ENCODE measurements at places on chromosomes 2 and 18.

DNA sequence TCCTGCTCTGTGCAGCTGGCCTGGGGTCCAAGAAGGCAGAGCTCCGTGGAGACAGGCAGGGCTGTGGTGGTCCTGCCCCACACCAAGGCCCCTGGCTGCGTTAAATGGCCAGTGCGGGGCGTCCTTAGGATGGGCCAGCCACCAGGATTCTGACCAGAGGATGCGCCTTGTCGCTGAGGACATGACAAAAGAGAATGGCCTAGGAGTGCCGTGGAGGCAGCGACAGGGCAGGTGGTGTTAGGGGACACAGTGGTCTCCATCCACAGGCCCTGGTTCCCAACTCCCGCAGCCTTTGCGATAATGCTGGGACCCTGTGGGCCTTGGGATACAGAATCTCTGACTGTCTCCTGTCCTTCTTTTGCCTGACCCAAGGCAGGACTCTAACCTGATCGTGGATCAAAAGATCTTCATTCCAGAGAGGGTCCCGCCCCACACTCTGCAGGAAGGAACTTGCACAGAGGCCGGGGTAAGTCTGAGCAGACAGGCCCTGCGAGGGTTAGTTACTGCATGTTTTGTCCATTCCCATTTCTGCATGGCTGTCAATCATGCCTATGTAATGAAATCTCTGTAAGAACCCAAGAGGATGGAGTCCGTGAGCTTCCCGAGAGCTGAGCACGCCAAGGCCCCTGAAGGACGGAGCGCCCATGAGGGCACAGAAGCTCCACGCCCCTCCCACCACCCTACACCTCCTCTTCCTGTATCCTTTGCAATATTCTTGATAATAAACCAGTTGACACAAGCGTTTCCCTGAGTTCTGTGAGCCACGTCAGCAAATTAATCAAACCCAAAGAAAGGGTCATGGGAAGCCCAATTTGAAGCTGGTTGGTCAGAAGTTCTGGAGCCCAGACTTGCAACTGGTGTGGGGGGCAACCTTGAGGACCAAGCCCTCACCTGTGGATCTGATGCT is 251.5 kb upstream of the SALL3 start:
- DNase-seq, result no peak

DNA sequence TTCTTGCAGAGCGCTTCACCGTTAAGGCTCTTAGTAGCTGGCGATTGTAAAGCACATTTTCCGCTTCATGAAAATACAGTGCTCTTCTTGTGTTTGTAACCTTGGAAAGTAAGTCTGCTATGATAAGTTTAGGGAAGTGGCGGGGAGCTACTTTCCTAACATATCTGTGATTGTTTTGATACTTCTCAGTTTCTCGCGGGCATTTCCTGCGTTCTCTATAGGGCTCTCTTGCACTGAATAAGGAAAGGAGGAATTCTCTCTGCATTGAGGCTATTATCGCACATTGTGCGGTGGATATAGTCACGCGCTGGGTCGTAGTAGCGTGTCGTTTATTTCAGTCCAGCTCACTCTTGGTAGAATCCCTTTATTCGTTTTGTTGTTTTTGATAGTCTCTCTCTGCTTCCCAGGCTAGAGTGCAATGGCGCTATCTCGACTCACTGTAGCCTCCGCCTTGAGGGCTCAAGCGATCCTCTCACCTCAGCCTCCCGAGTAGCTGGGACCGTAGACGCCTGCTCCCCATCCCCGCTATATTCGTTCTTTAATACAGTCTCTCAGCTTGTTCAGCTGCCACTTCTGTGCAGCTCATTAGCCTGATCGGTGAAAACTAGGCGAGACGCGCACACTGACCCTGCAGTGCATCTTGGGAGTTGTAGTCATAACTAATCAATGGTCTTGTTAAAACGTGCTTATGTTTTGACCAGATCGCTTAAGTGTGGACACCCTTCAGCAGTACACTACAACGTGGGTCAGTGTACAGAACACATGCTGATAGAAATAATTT is 1.0 kb upstream of the PPP4R3B start:
- DNase-seq, result peak; percentile 29

- no peak for DNase-seq
These were observed 84.0 kb downstream of the HDAC4 start for GRCh38 chr2:239316562-239317465.

DNA sequence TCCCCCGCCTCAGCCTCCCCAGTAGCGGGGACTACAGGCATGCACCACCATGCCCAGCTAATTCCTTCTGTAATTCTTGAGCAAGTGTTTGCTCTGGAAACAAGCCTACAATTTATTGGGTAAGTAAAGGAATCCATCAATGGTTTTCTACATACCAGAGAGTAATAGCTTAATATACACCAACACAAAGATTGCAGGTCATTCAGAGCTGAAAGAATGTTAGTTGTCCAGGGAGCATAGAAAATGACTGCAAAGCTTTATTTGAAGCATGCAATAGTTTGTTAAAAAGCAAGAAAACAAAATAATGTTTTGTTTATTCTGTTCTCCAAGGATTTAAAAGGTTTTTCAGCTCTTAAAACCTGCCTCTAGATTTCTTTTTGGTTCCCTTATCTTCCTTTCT is 5.6 kb downstream of the IDH1 start:
- DNase-seq, result no peak

DNA sequence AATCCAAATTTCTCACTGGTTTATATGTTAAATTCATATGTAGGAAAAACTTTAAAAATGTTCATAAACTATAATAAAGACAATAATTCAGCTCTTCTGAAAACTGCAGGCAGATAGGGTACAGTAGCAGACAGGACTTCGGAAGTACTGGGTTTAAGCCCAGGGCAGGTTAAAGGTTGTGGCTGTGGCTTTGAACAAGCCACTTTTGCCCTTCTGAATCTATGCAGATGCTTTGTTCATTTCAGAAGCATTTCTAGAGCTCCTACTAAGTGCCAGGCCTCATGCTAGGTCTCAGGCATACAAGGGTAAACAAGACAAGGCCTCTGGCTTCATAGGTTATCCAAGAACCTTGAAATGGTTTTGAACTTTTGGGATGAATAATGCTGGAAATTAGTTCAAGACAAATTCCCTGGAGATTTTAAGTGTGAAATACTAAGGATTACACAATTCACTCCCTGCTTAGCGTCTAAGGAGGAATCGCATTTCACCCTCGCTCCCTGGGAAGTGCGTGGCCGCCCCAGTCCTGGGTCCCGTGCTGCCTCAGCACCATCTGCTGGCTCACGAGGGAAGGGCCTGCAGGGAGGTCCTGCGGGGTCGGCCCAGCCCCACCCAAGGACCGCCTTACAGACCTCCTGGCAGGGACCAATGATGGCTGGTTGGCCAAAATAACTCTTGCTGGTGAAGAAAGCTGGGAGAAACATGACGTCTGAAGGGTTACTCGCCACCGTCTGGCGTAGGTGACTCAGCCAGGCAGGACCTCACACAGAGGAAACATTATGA is 67.7 kb upstream of the L3MBTL4 start:
- no peak for DNase-seq

DNA sequence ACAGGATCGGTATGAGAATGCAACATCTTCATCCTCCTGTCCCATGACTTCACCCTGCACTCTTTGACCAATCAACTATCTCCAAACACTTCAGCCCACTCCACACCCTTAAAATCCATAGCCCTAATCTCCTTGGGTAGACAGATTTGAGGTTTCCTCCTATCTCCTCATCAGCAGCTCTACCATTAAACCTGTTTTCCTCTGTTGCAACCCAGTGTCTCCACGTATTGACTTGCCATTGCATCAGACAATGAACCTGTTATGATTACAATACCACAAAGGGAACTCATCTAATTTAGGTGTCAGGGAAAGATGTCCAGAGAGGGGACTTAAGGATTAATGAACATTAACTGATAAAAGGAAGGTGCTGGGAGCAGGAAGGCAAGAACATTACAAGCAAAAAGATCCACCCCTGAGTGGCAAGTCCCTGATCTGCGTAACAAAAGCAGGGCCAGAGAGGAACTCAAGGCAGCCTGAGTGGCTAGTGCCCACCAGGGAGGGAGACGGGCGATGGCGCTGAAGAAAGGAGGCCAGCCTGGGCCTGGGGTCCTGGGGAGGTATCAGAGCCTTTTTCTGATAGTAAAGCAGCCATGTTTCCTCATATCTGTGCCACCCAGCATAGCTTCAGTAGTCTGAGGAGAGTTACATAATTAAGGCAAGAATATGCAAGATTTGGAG is 44.6 kb downstream of the AKAIN1 start:
- DNase-seq, result no peak

DNA sequence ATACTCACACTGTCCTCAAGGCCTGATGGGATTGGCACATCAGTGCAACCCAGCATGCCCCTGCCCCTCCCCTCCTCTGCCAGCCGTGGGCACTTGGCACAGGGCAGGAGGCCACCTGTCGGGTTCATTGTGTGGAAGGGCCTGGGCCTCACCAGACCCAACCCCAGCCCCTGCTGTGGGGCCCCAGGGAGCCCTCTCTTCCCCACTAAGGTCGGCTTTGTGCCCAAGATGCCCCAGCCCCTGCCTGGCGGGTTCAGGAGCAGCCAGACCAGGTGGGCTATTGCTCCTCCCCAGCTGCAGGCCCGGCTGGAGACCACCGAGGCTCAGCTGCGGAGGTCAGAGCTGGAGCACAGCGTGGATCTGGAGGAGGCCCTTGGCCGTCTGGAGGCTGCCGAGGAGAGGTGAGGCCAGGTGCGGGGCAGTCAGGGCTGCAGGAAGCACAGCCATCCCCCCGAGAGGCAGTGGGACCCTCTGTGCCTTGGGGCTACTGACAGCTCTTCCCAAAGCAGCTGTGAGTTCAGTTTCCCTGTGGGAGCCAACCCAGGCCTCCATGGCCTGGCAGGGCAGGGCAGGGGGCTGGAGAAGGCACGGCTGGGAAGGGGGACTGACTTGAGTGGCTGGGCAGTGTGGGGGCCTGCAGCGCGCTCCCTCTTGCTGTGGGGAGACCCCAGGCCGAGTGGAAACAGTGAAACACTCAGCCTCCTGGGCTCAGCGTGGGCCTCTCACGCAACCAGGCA is 16.3 kb downstream of the CROCC2 start:
- no peak for DNase-seq

DNA sequence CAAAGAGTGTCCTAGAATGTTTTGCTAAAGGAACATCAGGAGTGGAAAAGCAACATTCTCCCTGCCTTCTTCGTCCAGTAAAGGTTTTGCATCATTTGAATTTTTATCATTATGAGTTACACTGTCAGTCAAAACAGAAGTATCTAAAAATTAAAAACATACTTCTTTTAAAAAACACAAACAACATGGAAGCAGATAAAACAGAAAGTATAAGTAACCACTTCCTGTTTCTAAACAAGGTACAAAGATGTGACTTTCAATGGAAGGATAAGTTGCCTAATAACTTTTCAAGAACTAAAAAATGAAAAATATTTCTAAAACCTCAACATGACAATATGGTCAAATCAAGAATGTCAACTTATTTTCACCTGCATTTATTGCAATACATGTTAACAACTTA is 158.2 kb downstream of the STK39 start:
- DNase-seq, result no peak

DNA sequence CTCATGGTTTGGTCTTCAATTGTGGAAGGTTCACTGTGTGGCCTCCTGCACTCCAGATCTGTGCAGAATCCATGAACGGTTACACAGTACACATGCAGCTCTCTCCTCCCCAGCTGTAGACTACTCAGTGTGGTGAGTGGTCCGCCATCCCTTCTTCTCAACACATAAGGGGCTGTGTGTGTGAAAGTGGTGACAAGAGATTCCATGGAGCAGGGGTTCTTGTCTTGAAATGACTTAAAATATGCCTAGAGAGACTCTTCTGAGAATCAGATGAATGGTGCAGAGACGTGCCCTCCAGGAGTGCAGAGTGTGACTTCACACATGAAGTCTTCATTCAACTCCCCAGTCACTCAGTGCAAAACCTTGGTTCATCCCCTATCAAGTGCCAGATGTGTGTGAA is 151.0 kb upstream of the COPS8 start:
- no peak for DNase-seq

GRCh38 chr2:44016282-44016681 is 20.5 kb upstream of the LRPPRC start:
- DNase-seq, result no peak

DNA sequence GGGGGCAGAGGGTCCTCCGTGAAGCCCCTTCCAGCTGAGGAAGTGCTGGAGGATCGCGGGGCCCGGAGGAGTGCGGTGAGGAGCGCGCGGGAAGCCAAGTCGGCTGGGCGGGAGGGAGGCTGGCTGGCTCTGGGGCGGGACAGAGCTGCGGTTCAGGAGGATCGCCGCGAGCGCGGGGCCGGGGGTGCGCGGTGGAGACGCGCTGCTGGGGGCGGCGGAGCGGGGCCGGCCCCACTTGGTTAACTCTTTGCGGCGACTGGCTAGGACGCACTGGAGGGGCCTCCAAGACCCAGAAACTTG is 464 bp downstream of the CYBRD1 start:
- DNase-seq, result no peak

DNA sequence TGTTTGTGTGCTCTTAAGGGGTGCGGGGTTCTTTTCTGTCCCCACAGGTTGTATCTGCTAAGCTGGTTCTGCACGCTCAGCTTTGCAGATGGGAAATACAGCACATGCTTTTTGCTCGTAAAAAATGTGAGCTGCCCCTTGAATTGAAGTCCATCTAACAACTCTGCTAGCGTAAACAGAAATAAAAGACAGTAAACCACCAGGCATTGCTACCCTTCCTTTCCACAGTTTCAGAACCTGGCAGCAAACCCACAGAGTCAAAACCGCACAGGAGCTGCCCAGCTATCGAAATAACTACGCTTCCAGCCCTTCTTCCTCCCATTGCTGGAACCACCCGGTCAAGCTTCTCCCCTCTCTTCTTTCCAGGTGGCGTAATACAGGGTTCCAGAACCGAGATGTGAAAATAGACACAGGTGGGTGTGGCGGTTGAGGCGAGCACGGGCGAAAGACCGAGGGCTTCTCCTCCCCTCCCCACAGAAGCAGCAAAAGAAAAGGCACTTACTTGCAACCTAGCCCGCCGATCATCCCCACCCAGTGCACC is 479 bp downstream of the SCN9A start:
- DNase-seq, result no peak

DNA sequence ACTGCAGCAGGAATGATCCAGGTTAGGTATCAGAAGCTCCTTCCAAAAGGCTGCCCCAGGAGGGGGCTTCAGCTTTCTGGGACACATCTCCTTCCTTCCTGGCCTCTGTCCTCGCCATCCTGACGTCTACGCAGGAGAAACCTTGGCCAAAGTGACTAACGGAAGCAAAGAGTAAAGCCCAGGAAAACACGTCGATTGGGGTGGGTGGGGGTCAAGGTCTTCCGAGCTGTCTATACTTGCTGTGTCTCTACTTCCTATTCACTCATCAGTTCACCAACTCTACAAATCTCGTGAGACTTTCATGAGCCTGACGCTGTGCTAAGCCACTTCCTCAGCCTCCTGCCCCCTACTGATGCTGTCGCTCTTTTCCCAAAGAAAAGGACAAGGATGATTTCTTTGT is 212.6 kb downstream of the TNS1 start:
- no peak for DNase-seq
